DMS79 treated with DMSO at 0.1 percent for 48 hours (cell line): ENCODE measurements at places on chromosomes 3 and 15.

DNA sequence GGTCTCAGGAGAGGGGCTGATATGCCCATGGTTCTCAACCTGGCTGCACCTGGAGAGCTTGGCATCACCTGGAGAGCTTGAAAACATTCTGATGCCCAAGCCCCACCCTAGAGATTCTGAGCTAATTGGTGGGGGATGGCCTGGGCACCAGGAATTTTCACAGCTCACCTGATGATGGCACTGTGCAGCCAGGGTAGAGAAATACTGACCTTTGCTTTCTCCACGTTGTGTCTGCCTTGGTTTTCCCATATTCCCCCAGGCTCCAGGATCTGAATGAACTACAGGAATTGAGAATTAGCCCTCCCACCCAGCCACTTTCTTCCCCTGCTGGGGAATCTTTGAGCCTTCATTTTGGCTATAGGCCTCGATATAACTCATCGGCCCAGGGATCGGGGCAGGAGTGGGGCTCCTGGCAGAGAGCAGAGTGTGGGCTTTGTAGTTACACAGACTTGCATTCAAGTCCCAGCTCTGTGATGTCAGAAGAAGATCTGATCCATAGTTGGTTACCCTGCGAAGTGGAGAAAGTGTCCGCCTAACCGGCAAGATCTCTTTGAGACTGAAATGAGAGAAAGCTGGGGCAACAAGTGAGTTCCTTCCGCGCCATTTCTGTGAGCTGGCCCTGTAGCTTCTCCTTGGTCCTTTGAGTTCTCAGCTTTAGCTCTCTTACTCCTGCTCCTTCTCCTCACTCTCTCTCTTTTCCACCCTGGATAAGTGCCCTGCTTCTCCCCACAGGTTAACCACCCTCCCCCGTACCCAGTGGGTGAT is 33.1 kb upstream of the UBE2Q2 start:
- no peak for DNase-seq

DNA sequence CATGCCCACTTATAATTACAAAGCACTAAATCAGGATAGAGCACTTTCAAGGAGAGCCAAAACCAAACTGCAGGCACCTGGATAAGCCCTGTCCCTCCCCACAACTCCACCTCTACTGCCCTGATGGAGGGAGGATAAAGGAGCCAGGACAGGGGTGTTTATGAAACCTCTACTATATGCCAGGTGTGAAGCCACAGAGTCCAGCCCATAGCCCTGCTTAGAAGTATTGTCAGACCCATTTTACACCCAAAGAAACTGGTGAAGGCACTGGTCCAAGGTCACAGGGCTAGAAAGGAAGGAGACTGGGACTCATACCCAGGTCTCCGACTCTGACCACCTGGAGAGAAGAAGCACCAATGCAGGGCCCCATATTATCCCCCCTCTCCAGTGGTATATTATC is 48.7 kb downstream of the SH3BP5 start:
- no peak for DNase-seq

GRCh38 chr15:96958721-96959120 is 628.2 kb downstream of the NR2F2 start:
- no peak for DNase-seq

- no peak for DNase-seq
Measured at GRCh38 chr3:168162172-168162571, 66.4 kb upstream of the GOLIM4 start.

- no peak for DNase-seq
Measured at GRCh38 chr15:40282147-40282868, 556 bp downstream of the ANKRD63 start.

DNA sequence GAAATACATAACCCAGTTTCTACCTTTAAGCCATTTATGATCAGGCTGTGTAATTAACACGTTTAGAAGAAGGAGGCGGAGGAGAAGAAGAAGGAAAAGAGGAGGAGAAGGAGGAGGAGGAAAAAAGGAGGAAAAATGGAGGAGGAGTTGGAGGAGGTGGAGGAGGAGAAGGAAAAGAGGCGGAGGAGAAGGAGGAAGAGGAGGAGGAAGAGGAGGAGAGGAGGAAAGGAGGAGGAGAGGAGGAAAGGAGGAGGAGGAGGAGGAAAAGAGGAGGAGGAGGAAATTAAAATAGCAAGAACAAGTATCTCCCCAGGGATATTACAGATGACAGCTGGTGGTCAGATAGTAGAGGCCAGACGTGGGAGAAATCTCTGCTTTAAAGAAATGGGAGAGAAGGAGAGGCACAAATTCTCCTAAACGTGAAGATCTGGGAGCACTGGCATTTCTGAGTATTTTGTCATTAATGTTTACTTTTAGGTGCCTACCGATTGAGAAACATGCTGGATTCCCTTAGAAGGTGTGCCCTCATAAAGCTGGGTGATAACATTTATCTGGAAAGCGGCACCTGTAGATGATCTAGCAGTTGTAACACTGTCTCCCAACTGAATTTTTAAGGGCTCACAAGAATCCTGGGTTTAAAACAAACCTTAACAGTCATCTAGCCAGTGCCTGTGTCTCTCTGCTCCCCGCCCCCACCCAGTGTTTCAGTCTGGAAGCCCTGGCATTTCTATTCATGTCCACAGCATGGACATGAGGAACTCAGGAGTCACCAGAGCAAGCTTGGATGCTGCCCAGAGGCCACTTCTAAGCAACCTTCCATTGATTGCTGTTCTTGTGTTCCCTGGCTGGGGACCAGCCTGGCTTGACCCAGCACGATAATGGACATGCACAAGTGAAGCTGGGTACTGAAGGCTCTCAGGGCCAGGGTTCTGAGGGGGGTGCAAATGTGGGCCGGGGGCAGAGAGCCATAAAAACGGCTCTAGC is 75.2 kb downstream of the CHRNA7 start:
- DNase-seq = no peak
